ENCODE measurements at places on chromosomes 6 and 20.

- no peak for DNase-seq
These were observed 25.9 kb upstream of the NAA20 start for GRCh38 chr20:19991308-19991707.

GRCh38 chr20:21213691-21214090, 87.8 kb downstream of the KIZ start:
- no peak for DNase-seq

GRCh38 chr6:143843677-143843999, 500 bp downstream of the LTV1 start:
- no peak for DNase-seq

GRCh38 chr20:22805219-22805618, 220.8 kb upstream of the FOXA2 start:
- peak; percentile 65 for DNase-seq

- DNase-seq: no peak
These were observed 49.8 kb downstream of the RNASET2 start for GRCh38 chr6:166906376-166907044.

DNA sequence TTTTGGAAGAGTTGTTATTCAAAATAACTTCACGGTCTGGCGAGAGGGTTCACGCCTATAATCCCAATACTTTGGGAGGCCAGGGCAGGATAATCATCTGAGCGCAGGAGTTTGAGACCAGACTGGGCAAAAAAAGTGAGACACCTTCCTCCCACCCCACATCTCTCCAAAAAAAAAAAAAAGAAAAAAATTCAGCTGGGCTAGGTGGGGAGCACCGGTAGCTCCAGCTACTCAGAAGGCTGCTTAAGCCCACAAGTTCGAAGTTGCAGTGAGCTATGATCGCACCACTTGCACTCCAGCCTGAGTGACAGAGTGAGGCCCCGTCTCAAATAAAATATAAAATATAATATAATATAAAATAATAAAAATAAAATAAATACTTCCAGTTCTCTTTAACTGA, 10.4 kb downstream of the OR2B2 start:
- no peak for DNase-seq

- no peak for DNase-seq
These were observed at the start of gene GCM1 for GRCh38 chr6:53148684-53149083. Gene GCM1 (minus strand): TSS chr6:53148841. CDS start chr6:53145632, 3,209 bp downstream.

Measured in iPS-NIHi11 (cell line).